ENCODE measurements at places on chromosomes 6 and 20. TPM values are rescaled to one million over a fixed set of nuclear protein-coding genes. Genes with fewer than 3 reads are reported as not detected.

Gene TFAP2B
- not detected for total RNA-seq

Gene CGA
- 0.16 TPM for total RNA-seq

Gene THBS2
- 213 TPM for total RNA-seq

Gene ID1
- 173 TPM for total RNA-seq

Gene SPATA25
- 1.4 TPM for total RNA-seq

Gene FGD2
- total RNA-seq = not detected

Gene ETV7
- 0.47 TPM for total RNA-seq

Gene KIF25
- total RNA-seq = not detected

Gene PGC
- not detected for total RNA-seq

Gene XKR7
- not detected for total RNA-seq

Gene ERVFRD-1
- total RNA-seq = not detected

Gene GHRH
- not detected for total RNA-seq
